Stimulated activated CD4-positive, alpha-beta T cell treated with anti-CD3 and anti-CD28 coated beads, Interleukin-1b, Interleukin-23, amount 100 ng/mL, for 1 hour (primary cell): ENCODE measurements at places on chromosomes 12 and 14.

DNA sequence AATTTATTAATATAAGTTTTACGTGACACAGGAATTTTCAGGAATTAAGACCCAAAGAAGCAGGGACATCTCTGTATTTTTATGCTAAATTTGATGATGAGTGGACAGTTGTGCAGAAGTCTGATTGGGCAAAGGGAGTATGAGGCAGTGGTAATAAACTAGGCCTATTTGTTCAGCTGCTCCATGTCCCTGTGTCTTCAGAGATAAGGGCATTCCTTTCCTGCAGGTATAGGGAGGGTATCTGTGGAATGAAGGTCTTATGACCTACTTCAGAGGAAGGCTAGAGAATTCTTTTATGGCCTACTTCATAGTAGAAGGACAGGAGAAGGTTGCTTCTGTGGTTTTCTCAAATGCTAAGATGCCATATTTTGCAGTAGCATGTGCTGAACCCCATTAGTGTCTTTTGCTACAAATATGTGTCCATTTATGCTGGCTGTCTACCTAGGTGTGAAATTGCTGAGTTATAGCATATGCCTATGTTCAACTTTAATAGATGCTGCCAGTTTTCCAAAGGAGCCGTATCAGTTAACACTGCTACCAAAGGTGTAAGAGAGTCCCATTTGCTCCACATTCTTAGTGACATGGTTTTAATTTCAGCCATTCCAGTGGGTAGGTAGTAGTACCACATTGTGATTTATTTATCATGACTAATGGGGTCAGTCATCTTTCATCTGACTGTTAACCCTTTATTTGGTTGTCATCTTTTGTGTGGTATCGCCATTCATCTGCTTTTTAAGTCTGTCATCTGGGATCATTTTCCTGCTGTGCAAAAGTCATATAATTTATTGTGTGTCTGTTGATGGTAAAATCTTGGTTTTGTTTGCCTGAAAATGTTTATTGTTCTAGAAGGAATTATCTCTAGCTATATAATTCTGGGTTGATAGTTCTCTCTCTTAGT is 410.7 kb upstream of the RGS6 start:
- DNase-seq = no peak

GRCh38 chr12:122265886-122266229 is 436 bp downstream of the VPS33A start:
- DNase-seq = peak; percentile 23

- DNase-seq = no peak
Measured at GRCh38 chr12:20395791-20396550, 27.6 kb downstream of the PDE3A start.

DNA sequence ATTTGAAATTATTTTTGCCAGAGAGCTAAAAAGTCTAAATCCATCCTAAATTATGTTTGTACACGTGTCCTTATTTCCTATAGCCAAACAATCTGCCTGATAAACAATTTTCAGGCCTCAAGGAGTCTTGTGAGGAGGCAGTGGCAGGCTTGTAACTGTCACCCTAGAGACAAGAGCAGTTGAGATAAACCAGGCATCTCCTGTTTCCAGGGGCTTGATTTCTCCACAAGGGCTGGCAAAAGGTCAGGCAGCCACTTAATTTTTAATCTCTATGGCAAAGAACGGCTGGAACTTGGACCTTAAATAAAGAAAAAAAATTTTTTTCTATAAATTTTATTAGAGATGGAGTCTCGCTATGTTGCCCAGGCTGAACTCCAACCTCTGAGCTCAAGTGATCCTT is 15.5 kb downstream of the PKP2 start:
- DNase-seq = no peak

DNA sequence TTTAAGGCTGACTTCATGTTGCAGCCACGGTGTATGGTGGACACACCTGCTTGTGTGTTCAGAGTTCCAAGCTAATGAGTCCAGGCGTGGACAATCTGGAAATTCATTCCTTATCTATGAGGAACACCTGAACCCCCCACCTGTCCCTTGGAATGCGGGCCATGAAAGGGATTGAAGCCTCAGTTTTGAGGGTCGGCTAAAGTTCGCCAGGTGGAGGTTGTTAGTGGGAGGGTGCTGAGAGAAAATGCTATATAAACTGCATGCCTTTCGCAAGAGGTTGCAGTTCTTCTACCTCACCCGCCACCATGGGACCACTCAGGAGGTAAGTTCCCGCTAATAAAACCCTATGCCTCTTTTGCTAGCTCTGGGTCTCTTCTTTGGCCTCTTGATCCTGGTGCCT is 348.0 kb downstream of the BCL11B start:
- no peak for DNase-seq

- DNase-seq = no peak
Measured at GRCh38 chr12:52125476-52125900, 46.0 kb downstream of the SMIM41 start.

- no peak for DNase-seq
Measured at GRCh38 chr12:2498964-2499500, 295.7 kb upstream of the FKBP4 start.

GRCh38 chr12:45256721-45257120 is 40.8 kb downstream of the ANO6 start:
- DNase-seq = no peak

DNA sequence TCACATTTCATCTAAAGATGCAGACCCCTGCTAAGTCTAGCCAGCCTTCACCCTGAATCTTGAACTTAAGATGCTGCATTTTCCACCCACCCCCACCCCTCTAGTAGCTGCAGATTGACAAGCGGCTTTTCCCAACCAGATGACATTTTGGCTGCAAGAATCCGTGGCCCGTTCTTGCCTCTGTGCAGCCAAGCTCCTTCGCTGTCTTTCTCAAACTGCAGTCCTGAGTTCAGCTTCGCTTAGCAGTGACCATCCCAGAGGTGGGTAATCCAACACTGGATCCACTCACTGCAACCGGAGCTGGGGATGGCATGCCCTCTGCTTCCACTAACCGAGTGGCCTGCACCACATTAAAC is 765 bp upstream of the NFYB start:
- DNase-seq = no peak

GRCh38 chr12:97545804-97546203 is 83.2 kb downstream of the RMST start:
- no peak for DNase-seq

DNA sequence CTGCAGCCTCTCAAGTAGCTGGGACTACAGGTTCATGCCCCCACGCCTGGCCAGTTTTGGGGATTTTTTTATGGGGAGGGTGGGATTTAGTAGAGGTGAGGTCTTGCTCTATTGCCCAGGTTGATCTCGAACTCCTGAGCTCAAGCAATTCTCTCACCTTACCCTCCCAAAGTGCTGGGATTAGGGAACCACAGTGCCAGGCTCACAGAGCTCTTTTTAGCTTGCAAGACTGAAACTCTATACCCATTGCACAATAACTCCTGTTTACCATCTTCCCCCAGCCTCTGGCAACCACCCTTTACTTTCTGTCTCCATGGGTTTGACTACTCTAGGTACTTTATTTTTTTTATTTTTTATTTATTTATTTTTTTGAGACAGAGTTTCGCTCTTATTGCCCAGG is 25.7 kb upstream of the CDK17 start:
- DNase-seq = no peak
